Erythroblast (primary cell): ENCODE measurements at places on chromosomes 11 and 22.
A peak's percentile ranks its signal among the peaks of the same experiment; 100 is the strongest.

GRCh38 chr11:11841116-11841722 is 553 bp upstream of the USP47 start:
- DNase-seq: no peak

DNA sequence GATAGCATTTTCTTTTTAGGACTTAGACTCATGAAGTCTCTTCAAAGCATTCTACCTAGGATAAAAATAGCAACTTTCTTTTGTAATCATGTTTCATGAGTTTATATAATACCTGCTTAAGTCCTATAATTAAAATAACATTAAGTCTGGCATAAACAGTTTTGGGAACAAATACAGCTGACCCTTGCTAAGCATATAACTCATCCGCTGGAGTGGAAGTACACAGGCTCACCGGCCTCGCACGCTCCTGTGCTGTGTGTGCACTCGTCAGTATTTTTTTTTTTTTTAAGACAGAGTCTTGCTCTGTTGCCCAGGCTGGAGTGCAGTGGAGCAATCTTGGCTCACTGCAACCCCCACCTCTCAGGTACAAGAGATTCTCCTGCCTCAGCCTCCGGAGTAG is 221.8 kb downstream of the ADAMTS15 start:
- DNase-seq: no peak

- DNase-seq: no peak
These were observed 1623.3 kb upstream of the RAG2 start for GRCh38 chr11:38221295-38221694.

GRCh38 chr11:119845305-119845704 is 116.3 kb upstream of the NECTIN1 start:
- no peak for DNase-seq

DNA sequence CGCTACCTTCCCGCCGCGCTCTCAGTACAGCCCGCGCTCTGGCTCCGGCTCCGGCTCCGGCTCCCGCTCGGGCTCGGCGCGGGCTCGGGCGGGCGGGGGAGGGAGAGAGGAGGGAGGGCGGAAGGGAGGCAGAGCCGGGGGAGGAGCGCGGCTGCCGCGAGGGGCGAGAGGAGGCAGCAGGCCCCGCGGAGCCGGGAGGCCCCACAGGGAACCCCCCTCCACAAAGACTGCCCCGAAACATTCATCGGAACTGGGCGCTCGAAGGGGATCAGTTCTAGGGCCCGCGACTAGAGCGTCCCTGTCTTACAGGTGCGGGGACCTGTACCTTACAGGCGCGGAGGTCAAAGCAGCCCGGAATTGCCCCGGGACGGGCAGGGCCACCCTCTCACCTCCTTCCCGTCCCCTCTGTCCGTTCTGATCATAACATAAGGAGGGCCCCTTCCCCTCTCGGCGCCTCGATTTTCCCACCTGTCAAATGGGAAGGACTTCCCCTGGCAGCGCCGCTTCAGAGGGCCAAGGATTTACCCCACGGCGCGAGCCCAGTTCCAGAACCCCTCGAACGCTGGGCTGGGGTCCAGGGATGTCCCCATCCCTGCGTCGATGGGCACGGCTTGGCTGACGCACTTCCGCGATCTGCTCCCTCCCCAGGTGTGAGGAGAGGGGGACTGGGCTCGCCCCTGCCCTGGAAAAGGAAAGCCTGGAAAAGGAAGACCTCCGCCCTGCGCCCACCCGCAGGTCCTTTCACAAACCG is at the start of gene SHISA8:
Gene SHISA8 (minus strand): TSS at position 40 of the 751 bp plus-strand sequence. CDS start 407 bp downstream, outside the sequence.
- DNase-seq: no peak

DNA sequence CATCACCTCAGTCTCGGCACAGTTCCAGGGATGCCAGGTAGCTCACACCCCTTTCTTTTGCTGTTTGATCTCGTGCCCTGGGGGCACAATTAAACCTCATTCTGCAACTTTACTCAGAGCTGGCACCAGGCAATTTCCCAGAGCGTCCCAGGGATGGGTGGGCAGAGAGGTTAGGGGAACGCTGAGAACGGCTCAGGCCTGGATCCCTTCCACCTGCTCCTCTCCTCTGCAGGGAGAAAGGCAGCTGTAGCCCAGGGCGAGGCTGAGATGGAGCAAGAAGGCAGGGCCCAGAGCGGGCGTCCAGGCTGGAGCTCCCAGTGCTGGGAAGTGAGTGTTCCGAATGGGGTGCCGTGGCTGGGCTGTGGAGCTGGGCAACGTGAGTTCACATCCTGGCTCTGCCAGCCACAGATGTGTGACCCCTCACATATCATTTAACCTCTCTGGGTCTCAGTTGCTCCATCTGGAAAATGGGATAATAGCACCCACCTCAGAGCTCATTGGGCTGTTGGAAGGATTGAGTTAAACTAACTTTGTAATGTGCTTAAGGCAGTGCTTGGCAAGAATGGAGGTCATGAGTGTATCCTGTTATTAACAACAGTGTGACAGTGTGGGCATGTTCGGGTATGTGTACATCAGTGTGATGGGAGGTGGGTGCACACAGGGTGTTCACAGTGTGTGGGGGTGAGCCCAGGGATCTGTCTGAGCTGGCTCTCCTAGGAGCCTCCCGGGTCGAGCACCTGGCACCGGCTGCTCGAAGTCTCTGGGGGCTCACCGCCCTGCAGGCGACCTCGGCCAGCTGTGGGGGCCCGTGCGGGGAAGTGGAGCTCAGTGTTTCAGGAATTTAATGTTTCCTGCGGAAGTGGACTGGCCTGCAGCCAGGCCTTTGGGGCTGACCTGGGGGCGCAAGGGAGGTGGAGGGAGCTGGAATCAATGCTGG is 15.5 kb downstream of the OTUB1 start:
- no peak for DNase-seq

- DNase-seq: no peak
These were observed 361.5 kb upstream of the LARGE1 start for GRCh38 chr22:34281738-34282137.

DNA sequence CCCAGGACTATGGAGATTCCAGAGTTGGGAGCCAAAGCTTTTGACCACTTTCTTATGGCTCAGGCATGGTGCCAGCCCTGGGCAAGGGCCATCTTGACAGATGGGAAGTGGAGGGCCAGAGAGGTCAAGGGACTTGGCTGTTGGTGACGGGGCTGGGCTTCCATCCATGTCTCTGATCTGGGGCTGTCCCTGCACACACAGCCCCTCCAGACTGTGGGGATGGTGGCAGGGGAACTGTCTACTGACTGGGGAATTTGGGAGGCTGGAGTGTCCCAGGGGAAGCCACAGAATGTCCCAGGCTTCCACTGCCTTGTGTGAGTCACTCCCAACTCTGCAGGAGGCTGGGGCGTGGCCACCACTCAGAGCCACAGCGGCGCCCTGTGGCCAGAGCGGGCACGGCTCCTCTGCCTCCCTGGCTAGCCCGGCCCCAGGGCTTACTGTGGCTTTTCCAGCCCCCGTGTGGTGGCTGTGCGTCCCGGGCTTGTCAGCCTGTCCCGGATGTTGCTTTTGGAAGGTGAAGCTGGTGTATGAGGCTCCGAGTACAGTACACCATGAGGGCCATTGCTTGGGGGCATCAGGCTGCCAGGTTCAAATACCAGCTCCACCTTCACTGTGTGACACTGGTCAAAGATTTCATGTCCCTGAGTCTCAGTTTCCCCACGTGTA is 19.6 kb downstream of the C22orf23 start:
- DNase-seq: peak; percentile 88

DNA sequence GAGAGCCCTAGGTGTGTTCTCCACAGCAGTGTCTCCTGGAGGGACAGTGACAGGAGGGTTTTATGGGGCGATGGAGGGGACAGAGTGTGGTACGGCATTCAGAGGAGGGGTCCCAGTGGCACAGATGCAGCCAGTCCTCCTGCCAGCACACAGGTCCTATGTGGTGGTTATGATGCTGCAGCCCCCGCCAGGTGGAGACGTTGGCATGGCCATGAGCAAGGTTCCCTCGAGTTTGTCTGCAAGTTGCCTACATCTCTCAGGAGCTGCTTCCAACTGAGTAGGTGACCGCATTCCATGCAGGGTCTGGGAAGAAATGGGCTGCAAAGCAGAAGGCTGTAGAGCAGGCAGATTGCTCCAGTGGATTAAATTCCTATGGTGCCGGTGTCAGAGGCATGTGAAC is 646.0 kb downstream of the TBC1D22A start:
- no peak for DNase-seq

GRCh38 chr11:30344085-30344484 is 21.2 kb downstream of the ARL14EP start:
- DNase-seq: no peak

DNA sequence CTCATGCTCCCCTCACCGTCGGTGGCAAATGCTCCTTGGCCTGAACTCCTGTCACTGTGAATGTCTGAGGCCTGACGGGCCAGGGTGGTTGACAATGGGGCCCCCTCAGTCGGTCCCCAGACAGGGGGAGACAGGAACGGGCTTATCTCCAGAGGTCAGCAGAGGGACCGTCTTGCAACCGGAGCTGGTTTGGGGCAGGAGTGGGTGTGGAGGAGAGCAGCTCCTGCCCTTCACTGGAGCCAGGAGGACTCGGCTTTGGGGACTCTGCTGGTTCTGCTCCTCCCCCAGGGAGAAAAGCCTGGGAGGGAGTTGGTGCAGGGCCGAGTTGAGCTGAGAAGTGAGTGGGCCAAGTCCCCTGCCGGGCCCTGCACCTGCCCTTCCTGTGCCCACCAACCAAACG is 354.4 kb downstream of the BRD1 start:
- no peak for DNase-seq

- DNase-seq: no peak
These were observed 5.3 kb upstream of the RHOD start for GRCh38 chr11:67051180-67051893.

DNA sequence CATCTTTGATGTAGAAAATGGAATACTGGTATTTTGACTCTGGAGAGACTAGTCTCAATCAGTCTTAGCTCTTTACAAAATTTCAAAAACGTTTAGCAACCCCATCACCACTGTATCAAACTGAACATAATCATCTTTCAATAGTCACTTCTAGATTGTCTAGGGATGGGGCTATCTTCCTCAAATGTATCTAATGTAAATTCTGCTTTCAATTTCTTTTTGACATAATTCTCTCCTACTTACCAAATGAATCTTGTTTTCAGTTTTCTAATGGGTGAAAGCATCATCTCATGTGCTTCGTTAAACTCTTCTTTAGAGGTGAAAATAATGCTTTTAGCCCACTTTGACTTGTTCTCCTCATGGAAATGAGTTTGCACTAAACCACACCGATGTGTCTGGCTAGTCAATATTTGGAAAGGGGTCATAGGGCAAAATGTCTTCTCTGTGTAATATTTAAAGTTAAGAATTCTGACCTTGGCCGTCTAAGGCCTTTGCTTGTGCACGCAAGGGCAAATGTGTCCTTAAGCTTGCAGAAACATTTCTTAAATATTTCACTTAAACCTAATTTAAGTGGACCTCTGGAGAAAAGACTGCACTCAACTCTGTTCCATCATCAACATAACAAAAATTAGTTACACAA is 5.2 kb downstream of the SIK3 start:
- no peak for DNase-seq

DNA sequence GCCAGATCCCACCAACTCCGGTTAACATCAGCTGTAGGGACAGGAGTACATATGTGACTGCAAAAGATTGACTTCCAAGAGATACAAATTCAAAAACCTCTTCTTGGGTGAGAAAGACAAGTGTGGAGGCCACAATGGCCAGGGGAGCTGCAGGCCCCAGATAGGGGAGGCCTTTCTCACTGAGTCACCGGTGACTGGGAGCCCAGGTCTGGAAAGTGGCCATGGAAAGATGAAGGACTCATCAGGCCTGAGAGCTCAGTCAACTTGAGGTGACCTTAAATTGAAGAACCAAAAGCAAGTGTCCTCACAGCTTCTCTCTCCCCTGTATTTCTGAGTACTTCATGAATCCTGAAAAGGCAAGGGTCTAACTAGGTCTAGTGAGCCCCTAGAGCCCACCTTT is 90.4 kb upstream of the CLPB start:
- DNase-seq: no peak
